ENCODE measurements at places on chromosomes 6 and 20.

DNA sequence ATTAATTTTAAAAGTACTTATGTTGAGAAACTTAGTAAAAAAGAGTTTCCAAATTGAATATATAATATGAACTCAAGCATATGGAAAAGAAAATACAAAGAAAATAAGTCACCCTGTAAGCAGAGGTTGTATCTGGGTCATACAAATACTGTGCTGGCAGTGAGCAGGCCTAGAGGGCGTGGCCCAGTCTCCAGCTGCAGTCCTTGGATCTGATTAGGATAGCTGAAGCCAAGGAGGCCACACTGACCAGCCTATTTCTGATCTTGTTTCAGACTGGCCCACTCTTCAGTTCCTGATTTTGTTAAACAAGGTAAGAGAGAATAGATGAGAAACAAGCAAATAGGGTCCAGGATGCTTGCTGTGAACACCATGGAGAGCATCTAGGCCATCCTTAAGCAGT is 228.8 kb downstream of the EPM2A start:
- DNase-seq: no peak

DNA sequence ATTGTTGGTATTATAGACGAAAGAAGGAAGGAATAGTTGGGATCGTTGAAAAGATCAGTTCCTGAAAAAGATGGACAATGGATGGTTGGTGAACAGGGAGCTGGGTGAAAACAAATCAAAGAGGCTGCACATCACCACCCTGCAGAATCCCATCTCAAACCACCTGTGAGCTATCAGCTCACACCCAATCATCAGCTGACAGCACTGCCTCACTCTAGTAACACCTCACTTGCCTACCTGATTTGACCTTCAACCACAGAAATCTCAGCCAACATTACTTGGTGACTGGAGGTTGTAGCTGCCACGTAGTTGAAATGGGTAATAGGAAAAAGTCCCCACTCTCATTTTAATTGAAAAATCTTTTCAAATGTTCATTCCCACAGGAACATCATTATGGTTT is 101.8 kb upstream of the DST start:
- no peak for DNase-seq

- no peak for DNase-seq
These were observed 311.2 kb downstream of the ESR1 start for GRCh38 chr6:152118678-152119077.

- DNase-seq: no peak
These were observed 76.3 kb downstream of the SLC22A23 start for GRCh38 chr6:3380344-3381232.

GRCh38 chr20:3059489-3059888 is 11.9 kb upstream of the OXT start:
- no peak for DNase-seq

GRCh38 chr6:149936743-149937142 is 5.1 kb upstream of the ULBP2 start:
- no peak for DNase-seq

DNA sequence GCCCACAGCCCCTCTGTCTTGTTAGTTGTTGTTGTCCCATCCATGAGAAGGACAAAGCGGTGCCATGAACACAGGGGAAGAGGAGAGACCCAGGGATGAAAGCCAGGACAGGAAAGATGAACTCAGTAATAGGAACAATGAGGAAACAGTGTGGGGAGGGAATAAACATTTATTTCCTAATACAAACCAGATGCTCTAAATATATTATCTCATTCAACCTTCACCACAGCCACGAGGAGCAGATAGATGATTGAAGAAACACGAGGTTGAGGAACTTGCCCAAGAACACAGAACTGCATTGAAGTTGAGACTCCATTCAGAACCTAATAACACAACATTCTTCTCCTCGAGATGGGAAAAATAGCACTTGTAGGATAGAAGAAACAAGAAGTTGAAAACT is 53.0 kb upstream of the AIG1 start:
- DNase-seq: no peak

DNA sequence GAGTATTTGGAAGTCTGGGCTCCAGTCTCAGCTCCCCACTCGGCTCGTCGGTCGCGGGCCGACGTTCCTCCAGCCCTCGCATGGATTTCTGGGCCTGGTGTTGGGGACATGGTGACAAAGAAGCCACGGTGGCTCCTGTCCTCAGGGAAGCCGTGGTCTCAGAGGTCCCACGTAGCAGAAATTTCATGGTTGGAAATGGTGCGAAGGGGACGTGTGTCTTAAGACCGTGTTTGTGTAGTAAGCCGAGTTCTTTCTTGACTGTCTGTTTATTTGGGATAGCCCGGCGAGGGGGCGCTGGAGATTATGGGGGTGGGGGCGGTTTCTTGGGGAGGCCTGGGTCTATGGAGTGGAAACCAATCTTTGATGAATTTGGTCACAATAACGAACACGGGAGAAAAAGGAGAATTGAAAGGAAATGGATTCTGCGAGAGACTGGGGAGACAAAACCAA is 23.5 kb upstream of the MAP3K7 start:
- DNase-seq: no peak

DNA sequence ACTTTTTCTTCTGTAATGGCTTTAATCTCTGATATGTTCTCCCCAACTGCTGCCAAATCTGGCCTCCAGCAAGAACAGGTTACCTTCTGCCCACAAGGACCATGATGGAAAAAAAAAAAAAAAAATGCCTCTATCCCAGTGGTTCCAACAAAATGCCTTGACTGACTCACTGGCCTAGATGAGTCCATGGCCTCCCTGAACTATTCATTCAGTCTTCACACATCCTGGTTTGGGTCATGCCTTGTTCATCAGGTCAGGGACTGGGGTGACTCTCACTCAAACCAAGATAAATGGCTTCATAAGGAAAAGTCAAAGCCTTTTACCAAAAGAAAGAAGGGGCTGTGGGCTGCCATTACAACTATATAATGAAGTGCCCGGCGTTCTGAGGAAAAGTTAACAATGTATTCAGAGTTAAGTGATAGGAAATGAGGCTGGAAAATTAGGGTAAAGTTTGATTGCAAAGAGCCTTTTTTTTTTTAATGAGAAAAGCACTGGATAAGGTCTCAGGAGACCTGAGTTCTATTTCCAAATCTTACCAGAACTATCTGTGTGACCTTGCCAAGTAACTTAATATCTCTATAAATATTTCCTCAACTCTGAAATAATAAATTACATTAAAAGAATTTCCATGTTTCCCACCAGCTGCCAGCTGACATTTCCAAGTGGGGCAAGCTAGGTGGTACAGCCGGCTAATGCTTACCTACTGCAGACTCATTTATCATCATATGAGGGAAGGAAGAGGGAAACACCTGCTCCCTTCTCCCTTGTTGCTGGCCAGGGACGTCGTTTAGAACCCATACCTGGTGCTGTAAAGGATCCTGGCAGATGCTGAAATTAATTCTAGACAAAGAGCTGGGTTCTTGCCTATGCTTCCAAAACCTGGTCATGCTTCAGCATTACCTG is 380.0 kb upstream of the MARCKS start:
- DNase-seq: no peak

DNA sequence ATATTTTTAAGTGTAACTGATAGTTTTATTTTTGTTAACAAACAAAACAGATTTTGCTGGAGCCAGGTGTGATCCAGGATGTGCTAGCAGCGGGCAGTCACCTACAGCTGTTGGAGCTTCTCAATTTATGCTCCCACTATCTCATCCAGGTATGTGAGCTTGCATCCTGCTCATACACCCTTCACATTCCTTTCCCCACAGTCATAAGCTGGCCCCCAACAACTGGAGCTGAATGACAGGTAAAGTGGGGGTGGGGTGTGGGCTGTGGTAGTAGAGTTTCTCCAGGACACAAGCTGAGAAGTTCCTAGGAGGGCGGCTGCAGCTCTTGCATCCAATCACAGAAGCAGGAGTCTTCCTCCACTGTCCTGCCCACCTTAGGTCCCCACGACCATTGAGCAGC is 140.1 kb downstream of the KLHL32 start:
- DNase-seq: no peak

GRCh38 chr20:56223352-56223751 is 25.2 kb upstream of the MC3R start:
- DNase-seq: no peak

DNA sequence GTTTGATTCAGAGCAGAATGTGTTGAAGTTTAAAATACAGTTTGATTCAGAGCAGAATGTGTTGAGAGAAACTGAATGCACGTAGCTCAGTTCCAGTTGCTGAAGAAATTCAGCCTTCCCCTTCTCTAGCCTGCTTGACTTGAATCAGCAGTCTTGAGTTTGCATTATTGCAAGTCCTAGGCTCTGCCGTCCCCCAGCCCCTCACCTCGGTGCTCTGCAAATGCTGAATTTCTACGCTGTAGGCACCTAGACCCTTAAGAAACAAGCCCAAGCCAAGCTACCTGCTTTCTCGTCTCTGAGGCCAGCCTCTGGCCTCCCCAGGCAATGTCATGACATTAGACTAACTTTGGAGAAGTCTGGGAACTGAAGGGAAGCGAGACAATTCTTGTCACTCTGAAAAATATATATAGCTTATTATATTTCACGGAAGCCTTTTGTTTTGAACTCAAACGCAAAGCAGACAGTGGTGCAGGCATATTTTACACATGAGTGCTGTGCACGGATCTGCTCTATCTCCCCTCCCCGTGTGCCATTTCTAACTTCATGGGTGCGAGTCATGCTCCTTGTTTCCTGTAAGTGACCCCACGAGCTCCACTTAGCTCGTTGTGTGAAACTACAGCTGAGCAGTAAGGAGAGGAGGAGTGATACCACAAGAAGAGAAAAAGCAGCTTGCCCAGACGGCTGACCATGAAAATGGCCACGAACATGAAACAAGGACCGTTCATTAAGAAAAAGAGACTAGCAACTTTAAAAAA is 71.4 kb upstream of the DUSP22 start:
- DNase-seq: no peak

- DNase-seq: no peak
These were observed 35.6 kb downstream of the TBC1D7 start for GRCh38 chr6:13292774-13293173.

GRCh38 chr6:149478631-149479314 is 6.0 kb downstream of the ZC3H12D start:
- no peak for DNase-seq

DNA sequence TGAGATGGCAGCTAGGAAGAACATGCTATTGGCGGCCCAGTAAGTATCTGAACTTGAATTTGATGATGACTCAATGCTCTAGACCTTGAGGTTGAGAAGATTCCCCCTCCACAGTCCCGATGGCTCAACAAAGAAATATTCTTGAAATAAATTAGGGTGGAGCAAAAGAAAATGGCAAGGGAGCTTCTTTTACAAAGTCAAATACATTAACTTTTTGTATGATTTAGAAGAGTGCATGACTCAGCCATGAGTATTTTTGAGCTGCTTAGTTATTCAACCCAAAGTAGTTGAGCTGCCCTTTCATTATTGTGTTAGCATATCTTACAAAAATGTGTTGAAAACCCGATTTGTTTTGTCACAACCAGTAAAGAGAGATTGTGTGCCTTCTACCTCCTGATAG is 7.6 kb downstream of the TFAP2C start:
- no peak for DNase-seq

DNA sequence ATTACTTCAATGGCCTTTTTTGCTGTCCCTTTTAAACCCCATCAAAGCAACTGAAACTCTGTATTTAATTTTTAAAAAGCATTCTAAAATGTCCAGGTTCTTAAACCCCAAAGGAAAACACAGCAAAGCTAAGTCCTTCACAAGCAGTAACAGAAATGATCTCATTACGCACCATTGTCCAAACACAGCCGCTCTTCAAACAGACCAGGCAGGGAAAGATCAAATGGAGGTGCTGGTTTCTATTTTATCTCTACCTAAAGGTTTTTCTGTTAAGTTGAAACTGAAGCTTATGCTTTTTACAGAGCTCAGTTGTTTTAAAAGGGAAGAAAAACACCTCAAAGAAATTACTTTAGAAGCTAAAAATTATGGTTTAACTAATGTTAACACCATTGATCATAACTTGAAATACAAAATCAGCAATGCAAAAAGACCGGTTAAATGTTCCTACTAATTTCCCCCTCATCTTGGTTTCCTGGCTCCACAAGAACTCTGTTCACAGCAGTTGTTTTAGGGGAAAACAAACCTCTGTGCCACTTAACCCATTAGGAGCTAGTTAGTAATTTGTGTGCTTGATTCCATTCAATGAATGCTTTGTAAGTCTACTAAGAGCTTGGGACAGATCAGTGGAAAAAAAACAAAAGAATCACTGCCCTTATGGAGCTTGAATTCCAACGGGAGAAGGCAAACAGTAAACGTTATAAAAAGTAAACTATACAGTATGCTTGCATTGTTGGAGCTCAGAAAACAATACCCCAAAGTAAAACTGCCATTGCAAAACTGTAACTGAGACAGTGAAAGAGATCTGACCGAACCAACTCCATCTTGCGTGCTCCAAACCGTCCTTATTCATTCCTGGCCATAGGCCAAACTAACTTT is 87.4 kb downstream of the CD24 start:
- no peak for DNase-seq

DNA sequence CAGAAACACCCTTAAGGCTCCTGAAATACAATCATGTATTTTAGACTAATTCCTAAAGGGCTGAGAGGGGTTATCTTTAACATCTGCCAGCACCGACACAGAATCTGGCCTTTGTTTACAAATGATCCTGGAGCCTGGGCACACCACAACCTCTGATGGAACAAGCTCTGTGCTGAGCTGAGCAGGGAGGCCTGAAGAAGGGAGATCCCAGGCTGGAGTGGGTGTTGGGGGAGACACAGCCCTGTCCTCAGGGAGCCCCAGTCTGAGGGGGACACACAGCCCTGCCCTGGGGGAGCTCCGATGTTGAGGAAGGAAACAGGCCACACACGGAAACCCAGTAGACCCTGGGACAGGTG is 130.5 kb downstream of the VEGFA start:
- no peak for DNase-seq

DNA sequence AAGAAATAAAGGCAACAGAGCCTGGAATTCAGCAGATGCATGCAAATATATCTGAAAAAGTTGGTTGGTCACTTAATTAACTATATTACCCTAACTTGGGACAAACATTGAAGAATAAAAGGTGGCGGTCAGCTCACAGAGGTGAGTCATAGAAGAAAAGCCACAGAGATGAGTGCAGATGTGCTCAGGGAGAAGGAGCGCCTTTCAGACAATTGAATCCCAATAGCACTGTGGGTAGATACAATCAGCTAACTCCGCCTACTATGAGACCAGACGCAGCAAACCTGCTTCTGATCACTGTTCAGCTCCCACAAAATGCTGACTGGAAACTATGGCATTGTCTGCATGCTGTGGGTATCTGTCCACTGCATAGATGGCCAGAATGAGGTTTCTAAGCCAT is 447.8 kb downstream of the PTPRT start:
- no peak for DNase-seq

- no peak for DNase-seq
These were observed 71.9 kb upstream of the RREB1 start for GRCh38 chr6:7035837-7036249.

- no peak for DNase-seq
These were observed 33.7 kb upstream of the SIRPA start for GRCh38 chr20:1861347-1861976.

DNA sequence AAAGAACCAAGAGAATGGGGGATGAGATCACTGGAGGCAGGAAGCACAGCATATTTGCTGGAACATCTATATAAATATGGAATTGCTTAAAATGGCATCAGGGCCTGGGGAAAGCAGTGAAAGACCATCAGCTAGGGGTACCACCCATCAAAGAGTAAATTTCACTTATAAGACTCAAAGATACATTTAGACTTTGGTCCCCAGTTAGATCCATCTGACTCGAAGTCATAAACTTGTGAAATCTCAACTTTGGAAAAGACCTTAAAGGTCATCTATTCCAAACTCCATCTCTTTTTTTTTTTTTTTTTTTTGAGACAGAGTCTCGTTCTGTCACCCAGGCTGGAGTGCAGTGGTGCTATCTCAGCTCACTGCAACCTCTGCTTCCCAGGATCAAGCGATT is 109.8 kb downstream of the UNC5CL start:
- DNase-seq: no peak

GRCh38 chr6:149500096-149500495 is 15.3 kb upstream of the ZC3H12D start:
- no peak for DNase-seq

All from activated CD4-positive, alpha-beta T cell treated with anti-CD3 and anti-CD28 coated beads, Interleukin-2, amount 50 U/mL, for 1 hour (primary cell).